CD4-positive, alpha-beta T cell treated with Interleukin-4 for 4 hours (primary cell): ENCODE measurements at places on chromosomes 2 and 18.

GRCh38 chr18:23661735-23662308 lies 889 bp downstream of the ANKRD29 start:
- no peak for DNase-seq

GRCh38 chr2:59461127-59461526 lies 1092.3 kb downstream of the BCL11A start:
- no peak for DNase-seq

DNA sequence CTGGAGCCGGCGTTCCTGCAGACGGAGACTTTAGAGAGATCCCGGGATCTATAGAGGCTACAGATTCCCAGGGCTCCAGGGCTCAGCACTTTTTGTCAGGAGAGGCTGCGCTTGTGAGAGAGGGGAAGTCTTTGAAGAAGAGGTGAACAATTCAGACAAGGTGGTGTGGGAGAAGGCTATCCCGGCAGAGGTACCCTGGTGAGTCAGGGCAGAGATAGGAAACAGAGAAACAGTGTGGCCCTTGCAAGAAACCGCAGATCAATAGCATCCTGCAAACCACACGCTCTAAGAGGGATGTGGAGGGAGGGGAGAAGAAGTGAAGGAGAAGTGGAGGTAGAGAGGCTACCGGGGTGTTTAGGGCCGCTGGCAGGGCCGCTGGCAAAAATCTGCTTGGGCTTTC lies 160.5 kb upstream of the APCDD1 start:
- no peak for DNase-seq

- DNase-seq = no peak
Observed at GRCh38 chr2:64866797-64867196, 122.4 kb upstream of the SLC1A4 start.

GRCh38 chr2:128414351-128414750 lies 95.7 kb upstream of the HS6ST1 start:
- DNase-seq = no peak

- DNase-seq = no peak
Observed at GRCh38 chr2:96533292-96534073, 3.1 kb upstream of the ARID5A start.

GRCh38 chr2:143988082-143988481 lies 531.8 kb downstream of the ZEB2 start:
- DNase-seq = no peak

DNA sequence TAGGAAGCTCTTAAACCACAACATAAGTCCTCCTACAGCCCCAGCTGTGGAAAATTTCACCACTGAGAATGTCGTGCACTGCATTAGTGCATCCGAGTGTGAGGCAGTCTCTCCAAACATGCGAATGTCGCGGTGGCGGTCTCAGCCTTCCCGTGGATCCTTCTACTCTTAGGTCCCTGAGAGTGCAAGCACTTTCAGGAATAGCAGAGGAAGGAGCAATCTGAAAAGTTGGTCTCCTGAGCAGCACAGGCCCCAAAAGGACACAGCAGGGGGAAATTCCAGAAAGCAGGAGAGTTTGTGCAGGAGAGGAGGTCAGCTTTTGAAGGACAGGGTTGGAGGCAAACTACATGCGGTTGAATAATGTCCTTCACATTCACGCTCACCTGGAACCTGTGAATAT lies 440.5 kb upstream of the SMIM21 start:
- DNase-seq = no peak

- DNase-seq = no peak
Observed at GRCh38 chr2:42967959-42968674, 175.7 kb upstream of the HAAO start.

DNA sequence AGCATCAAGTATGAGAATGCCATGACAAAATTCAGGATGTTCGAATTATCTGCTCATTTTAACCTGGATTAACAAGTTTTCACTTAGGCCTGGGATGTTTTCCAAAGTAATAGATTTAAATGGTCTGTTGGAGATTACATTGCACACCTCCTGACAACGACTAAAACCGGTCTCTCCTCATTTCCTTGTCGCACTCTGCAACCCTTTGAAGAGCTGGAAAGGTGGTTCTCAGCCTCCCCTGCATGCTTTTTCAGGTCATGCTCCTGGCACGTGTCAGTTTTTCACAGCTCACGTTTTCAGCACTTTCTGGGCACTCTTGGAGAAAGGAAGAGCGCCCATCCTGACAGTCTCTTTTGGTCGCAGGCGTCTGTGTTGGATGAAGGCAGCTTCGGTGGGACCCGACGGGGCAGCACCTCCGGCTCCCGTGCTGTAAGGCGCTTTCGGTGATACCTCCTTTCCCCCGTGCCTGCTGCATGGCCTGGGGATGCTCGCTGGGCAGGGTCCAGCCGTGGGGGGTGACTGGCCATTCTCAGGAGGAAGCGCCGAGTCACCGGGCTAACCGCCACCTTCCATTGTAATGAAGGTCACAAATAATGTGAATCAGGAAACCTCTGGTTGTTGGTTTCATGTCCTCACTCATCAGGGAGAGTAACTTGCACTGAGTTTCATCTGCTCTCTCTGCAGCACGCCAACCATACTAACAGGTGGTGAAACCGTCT lies 63.5 kb upstream of the RBM44 start:
- no peak for DNase-seq

DNA sequence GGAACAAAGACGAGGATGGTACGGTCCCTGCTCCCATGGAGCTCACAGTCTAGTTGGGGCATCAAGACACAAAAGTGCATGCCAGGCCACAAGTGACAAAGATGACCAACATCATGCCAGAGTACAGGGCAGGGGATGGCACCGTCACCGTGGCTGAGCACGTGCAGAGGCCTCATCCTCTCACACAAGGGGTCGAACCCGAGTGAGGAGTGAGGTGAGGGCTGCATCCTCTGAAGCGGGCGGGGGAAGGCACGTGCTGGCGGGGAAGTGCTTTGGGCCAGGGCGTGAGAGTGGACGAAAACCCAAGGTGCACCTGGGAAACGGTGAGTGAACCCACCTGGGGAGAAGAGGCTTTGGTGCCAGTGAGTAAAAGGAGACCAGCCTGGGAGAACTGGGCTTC lies 41.0 kb downstream of the MRPL35 start:
- DNase-seq = no peak

DNA sequence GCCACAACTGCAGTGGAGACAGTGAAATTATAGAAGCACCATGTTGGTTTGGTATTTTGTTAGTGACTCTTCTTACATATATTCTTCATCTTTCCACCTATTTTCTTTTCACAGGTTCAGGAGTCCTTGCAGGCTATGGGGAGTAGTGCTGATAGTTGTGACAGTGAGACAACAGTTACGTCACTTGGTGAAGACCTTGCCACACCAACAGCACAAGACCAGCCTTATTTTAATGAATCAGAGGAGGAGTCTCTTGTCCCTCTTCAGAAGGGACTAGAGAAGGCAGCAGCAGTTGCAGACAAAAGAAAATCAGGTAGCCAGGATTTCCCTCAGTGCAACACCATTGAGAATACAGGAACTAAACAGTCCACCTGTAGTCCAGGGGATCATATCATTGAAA lies 23.6 kb downstream of the ITPRID2 start:
- DNase-seq = no peak
